ENCODE measurements at places on chromosomes 7 and 10.

DNA sequence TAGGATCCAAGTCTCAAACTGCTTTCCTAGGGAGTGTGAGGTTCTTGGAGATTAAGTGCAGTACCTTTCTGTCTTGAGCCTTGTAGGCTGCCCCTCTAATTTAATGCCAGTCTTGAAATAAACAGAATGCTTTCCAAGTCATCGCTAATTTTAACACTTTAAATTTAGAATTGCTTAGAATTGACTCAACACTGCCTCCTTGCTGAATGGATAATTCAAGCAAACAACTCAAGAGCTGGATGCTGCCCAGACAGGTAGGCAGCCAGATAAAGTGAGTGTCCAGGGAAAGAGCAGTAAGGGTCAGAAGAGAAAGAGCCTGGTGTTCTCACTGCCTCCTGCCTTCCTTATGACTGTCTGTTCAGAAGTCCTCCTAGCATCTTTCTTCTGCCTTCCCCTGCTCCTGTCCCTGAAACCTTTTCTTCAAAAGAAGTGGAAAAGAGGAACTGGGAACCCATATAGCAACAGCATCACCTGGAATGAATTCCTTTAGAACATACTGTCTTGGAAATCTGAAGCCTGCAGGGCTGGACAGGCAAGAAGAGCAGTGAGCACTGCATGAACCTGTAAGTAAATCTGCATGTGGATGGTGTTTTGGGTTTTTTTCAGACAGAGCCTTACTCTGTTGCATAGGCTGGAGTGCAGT, 3.1 kb upstream of the GOT1 start:
- no peak for DNase-seq

DNA sequence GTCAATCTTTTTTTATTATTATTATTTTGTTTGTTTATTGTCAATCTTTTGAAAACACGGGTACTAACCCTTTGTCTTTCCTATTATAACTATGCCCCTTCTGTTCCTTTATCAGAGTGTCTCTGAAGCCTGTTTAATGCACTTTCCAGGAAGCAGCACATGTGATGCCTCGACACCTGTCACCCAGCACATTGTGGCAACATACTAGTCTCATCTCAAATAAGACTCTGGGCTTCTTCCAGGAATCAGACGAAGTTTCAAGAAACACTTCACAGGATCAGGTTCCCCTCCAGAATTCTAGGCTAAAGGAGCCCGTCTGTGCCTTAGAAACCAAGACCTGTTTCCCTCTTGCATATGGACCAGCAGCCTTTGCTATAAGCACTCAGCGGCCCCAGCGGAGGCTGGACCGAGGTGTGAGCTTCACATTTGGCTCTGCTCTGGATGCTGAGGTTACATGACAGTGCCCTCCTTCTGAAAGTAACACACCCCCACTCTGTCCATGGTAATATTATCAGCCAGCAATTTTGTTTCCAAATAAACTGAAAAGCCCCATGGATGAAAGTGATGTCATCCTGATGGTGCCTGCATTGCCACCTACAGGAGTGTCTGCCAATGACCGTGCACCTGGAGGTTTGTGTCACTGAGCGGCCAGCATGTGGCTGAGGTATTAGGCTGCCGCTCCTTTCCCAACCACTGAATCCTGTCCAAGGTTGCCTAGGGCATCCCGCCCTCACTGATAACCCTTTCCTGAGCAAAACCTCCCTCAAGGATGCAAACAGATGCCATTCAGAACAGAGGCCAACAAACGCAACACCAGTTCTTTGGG, 38.1 kb downstream of the MKI67 start:
- no peak for DNase-seq

GRCh38 chr10:107481224-107481623, 316.7 kb upstream of the SORCS1 start:
- no peak for DNase-seq

DNA sequence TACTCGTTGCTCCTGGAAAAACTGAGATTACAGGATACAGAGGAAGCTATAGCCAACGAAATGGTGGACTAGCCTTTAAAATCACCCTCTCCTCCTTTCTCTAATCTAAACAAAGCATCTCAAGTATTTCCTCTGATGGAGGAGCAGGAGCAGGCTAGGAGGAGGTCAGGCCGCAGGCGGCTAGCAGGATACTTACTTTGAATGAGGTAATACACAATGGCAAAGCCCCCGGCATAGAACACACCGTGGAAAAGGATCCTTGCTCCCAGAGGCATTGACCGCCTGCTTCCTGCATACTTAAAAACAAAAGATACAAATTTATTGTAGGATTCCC, 64.4 kb downstream of the STK17A start:
- DNase-seq: peak; percentile 81
